Stimulated activated CD4-positive, alpha-beta T cell treated with anti-CD3 and anti-CD28 coated beads, Interleukin-1b, Interleukin-23, amount 100 ng/mL, for 48 hours (primary cell): ENCODE measurements at places on chromosomes 6 and 20.

GRCh38 chr6:7544597-7544996 lies 3.1 kb downstream of the DSP start:
- no peak for DNase-seq

DNA sequence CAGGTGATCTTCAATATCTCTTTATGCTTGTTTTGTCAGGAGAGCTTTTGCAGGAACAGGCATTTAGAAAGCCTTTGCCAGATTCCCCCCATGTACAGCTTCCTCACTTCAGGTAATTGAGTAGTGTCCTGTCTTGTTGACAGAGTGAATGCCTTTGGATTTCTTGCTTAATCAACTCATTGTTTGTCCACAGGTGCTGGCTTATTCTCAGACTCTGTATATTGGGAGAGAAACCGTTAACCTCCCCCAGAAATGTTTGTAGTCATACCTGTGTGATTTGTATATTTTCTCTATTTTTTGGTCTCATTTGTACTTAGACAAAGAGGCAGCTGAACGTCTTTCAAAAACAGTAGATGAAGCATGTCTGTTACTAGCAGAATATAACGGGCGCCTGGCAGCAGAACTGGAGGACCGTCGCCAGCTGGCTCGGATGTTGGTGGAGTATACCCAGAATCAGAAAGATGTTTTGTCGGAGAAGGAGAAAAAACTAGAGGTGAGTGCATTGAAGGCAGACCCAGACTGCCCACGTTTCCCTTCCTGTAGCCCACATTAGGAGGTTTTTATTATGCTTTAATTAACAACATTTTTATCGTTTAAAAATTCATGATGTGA lies 32.3 kb downstream of the RPRD1B start:
- DNase-seq: no peak

- no peak for DNase-seq
Observed at GRCh38 chr6:143055213-143055612, 5.5 kb upstream of the AIG1 start.

- no peak for DNase-seq
Observed at GRCh38 chr6:72413884-72414283, 208.0 kb upstream of the KCNQ5 start.

DNA sequence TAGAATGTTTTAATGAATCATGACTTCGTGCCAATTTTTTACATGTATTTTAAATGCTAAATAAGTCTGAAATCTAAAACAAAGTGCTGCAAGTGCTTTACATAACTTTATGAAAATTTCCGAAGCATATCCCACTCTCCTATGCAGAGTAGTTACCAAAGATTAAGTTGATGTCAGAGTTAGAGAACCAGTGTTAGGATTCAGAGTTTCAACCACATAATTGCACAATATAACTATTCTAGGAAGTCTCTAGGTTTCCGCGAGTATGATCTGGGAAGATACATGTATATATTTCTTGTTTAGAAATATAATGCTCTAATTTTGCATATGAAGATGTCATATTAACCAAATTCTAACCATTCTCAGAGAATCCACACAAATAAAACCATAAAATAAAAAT lies 74.8 kb downstream of the ASCC3 start:
- no peak for DNase-seq

- DNase-seq: no peak
Observed at GRCh38 chr6:130500693-130501092, 134.9 kb downstream of the TMEM200A start.

DNA sequence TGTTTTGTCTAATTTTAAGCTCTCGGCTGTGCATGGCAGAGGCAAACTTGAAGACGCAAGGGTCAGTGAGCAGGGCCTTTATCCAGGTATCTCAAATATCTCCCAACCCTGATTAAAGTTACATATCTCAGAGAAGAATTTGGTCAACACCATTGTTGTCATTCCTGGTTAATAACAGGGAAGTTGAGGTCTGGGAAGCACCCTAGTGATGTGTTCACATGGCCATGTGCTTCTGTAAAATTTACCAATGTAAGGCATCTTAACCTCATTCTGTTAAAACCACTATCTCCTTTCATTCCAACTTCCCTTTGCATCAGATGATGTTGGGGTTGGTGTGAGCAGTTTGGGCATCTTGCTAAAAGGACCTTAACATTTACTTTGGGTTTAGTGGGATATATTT lies 4.0 kb upstream of the FAM110A start:
- DNase-seq: no peak

DNA sequence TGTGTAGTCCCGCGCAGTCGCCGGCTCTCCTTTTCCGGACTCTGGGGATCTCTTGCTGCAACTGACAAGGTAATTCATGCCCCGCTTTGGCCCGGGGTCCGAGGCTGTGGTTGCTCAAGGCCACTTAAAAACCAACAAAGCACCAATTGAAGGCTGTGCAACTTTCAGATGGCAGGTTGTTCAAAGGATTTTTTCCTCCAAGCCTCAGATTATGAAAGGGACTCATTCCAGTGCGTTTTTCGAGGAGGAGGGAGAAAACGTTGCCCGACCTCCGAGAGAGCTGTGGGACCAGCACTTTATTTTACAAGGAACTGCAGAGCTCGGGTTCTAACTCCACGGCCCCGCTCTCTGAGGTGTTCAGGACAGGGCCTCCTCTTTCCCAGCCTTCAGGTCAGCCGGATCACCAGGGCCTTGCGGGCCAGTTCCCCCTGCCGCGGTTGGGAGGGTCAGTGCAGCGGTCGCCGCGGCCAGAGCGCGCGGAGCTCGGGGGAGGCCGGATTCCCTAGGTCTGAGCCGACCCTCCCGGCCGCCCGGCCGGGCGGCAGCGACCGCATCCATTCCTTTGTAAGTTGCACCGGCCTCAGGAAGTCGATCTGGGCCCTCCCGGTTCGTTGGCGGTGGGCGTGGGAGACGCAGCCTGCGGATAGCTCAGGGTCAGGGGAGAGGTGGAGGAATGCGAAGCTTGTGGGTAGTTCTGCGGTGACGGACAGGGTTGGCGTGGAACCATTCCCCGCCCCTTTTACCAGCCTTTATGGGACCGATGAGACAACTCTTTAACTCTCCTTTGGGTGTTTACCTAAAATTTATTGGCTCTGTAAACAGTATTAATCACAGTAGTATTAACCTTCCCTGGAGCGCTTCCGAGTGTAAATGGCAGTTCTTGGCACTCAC lies 1.6 kb downstream of the UTRN start:
- no peak for DNase-seq

DNA sequence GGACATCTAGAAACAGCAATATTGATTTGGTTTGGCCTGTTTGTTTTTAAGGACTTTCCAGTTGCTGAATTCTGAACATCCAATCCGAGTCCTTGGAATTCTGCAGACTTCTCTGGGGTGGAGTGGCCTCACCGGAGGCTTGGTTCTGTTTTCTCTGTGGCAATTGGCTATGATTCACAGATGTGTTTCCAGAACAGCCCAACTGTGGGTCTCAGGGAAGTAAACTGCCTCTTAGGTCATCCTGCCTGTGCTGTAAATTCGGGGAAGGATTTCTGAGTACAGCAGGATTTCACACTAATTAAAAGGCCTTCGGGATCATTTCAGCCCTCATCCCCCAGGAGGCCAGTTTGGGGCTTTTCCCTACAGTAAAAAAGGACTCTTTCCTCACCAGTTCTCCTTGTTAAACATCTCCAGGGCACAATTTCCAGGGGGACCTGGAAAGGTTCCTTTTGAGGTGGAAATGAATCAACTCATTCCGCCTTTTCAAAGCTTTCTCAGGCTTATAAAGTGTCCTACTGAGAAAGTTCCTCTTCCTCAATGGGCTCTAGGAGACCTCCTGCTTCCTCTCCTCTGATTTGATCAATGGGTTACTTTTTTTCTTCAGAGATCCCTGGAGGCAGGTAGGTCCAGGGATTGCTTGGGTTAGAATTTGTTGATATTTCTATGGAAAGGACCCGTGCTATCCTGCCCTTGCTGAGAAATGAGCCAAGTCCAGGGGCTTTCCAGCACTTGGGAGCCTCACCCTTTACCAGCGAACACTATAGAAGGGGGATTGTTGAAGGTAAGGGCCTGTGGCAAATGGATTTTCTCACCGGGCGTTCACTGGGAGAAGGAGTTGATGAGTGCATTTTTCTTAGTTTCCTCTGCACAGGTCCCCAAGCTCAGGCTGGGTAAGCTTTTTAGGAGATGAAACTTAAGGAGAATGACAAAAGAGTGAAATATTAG lies 114.6 kb downstream of the CLIC5 start:
- no peak for DNase-seq
